Panc1 (cell line): ENCODE measurements at places on chromosomes 12 and 14.

DNA sequence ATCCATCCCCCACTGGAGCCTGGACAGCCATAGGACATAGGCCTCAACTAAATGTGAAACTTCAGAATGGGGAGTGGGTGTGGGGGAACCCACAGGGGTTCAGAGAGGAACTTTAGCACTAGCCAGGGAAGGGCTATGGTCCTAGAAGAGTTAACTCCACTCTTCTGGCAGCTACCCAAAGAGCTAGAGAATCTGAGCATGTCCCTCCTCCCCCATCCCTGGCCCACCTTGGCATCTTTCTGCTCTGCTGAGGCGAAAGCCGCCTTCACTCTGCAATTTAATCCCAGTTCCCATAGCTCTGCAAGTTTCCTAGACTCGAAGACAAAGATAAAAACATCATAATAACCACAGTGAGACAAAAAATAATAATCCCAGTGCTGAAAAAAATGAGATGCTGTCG, 214.7 kb upstream of the RTL1 start:
- DNase-seq: no peak

DNA sequence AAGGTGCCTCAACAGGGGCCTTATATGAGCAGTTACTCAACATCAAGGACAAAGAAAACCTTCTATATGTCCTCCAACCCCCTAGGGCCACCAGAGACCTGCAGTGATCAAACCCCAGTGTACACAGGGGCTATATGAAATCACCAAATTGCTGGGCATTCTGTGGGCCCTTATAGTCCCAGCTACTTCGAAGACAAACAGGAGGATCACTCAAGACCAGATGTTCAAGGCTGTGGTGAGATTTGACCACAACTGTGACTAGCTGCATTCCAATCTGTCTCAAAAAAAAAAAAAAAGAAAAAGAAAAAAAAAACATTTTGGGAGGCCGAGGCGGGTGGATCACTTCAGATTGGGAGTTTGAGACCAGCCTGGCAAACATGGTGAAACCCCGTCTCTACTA, 51.0 kb upstream of the PRB2 start:
- DNase-seq: no peak

- no peak for DNase-seq
Measured at GRCh38 chr12:123040106-123040505, 59.6 kb downstream of the ARL6IP4 start.

DNA sequence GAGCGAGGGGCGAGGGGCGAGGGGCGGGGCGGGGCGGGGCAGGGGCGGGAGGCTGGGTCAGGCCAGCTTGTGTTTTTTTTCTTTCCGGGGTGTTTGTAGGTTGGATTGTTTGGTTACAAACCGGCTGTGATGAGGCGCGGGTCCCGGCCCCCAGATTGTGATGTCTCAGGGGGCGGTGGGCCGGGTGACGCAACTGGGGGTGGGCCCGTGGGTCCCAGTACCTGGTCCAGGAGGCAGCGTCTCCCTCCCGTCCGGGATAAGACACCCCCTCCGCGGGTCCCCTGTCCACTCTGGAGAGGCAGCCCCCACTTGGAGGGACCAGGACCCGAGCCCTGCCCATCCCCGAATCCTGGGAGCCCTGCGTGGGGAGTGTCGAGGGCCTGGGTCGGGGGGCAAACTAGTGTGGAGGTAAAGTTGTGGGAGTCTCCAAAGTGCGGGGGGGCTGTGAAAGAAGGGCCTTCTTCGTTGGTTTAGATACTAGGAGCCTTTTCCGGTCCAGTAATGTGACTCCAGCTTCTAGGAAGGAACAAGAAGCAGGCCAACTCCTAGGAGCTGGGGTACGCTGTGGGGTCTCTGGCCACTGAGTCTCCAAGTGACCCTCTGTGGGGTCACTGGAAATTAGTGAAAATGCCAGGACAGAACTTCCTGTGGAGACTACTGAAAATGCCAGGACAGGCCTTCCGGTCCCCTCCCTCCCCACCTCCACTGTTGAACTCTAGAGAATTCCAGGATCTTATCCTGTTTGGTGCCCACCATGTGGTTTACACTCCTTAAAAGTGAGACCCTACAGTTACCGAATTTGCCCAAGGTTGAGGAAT, 579 bp upstream of the CLMN start:
- DNase-seq: no peak

DNA sequence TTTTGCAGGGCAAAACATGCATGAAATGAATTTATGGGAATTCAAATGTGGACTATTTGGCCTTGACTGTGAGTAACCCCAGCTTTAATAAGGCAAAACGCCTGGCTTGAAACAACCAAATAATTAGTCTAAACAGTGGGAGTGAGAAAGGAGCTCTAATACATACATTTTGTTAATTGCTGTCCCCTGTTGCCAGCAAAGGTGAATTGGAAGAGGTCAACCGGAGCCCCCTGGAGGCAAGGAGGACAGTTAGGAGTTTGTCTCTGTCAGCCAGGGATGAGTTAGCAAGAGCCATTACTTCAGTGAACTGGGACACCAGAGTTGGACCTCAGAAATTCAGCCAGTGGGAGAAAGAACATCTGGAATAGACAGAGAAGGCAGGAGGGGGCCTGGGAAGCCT, 17.4 kb downstream of the KRT76 start:
- no peak for DNase-seq

DNA sequence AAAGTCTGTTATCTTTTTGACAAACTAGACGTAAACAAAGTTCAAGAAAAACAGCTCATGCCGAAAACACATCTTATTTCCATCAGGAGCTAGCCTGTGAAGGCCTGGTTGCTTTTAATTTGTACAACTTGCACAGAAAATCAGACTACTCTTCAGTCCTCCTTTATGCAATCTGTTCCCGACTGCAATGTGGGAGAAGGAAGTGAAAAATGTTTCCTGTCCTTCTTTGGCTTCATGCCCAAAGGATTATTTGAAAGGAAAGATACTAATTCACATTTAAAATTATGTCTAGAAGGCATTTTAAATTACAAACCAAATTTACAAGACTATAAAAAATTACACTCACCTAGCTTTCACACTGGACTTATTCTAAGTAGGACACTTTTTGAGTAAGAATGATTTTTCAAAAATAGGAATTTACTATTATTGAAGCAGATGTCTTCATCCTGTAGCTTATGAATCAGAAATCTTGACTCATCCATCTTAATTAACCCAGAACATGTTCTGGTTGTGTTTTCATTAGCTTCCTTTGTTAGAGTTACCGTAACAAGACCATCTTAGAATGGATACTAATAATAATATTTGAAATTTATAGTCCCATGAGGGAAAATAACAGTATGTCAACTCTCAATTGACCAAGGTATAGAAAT, 272.6 kb downstream of the PRKD1 start:
- no peak for DNase-seq

GRCh38 chr12:1533205-1533601, 61.2 kb downstream of the FBXL14 start:
- DNase-seq: no peak

- DNase-seq: no peak
Measured at GRCh38 chr12:126768517-126768916, 1498.5 kb upstream of the TMEM132C start.

- DNase-seq: no peak
Measured at GRCh38 chr12:23950775-23951451, 1.4 kb upstream of the SOX5 start.
